Gastroesophageal sphincter (tissue), 4 donors: ENCODE measurements at places on chromosomes 6 and 20.
A peak's percentile ranks its signal among the peaks of the same experiment; 100 is the strongest.

- H3K27me3 ChIP-seq: no peaks in the 10 kb centered on the region
- no peak overlapping the region for H3K4me3 ChIP-seq
- no peaks in the 10 kb centered on the region for H3K4me1 ChIP-seq
- peak overlapping the region; percentile 49 for H3K27ac ChIP-seq
- no peak for ATAC-seq
Measured at GRCh38 chr20:43755851-43756250, 29.0 kb upstream of the GTSF1L start.

DNA sequence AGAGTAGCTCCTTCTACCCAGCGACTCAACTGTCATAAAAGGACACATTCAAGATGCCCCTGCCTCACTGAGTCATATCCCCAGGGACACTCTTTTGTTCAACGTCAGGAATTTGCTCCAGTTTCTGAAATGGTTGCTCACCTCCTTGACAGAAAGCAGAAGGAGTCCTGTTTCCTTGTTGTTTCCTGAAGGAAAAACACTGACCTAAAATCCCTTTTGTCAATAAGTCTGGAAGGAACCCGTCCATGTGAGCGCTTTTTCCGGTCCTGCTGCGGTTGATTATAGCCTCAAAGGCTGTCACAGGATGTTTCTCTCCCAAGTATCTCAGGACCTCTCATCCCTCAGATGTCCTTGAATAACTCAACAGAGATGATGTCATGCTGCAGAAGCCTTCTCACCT, 113.6 kb upstream of the PLEKHG1 start:
- H3K27me3 ChIP-seq: no peaks in the 10 kb centered on the region
- no peak for ATAC-seq
- no peaks in the 10 kb centered on the region for H3K36me3 ChIP-seq
- no peaks in the 10 kb centered on the region for H3K4me1 ChIP-seq
- no peak overlapping the region for H3K4me3 ChIP-seq
- H3K27ac ChIP-seq: no peak overlapping the region

GRCh38 chr6:34239500-34239825, 2.8 kb downstream of the HMGA1 start:
- peaks cover 44% of the 10 kb centered on the region for H3K4me1 ChIP-seq
- no peak overlapping the region for H3K27ac ChIP-seq
- H3K36me3 ChIP-seq: no peaks in the 10 kb centered on the region
- no peak overlapping the region for H3K4me3 ChIP-seq
- no peaks in the 10 kb centered on the region for H3K27me3 ChIP-seq

- peaks cover 60% of the 10 kb centered on the region for H3K27me3 ChIP-seq
- no peak for ATAC-seq
- no peaks in the 10 kb centered on the region for H3K36me3 ChIP-seq
- peak overlapping the region; percentile 39 for H3K4me3 ChIP-seq
- no peak overlapping the region for H3K27ac ChIP-seq
Measured at GRCh38 chr6:117908246-117909068, 1.4 kb downstream of the SLC35F1 start.

GRCh38 chr20:58433759-58434158, 44.7 kb downstream of the VAPB start:
- peak; percentile 40 for ATAC-seq
- H3K36me3 ChIP-seq: peaks cover 12% of the 10 kb centered on the region

DNA sequence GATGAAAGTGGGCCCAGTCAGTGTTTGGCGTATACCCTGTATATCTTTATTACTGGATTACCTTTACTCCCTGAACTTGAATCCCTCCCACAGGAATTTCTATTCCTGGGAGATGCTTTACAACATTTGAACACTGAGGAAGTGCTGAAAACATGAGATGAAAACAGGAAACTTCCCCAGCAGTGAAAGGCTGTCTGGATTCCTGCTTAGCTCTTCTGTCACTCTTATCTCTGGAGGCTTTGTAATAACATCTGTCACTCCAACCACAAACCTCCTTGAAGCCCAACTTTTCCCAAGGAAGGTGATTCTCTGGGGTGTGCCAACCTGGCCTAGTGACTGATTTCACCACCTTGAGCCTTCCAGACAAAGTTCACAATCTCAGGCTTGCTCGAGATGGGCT, 264.5 kb upstream of the BMP2 start:
- H3K27ac ChIP-seq: no peak overlapping the region
- H3K4me3 ChIP-seq: no peak overlapping the region
- no peak for ATAC-seq
- no peaks in the 10 kb centered on the region for H3K36me3 ChIP-seq

DNA sequence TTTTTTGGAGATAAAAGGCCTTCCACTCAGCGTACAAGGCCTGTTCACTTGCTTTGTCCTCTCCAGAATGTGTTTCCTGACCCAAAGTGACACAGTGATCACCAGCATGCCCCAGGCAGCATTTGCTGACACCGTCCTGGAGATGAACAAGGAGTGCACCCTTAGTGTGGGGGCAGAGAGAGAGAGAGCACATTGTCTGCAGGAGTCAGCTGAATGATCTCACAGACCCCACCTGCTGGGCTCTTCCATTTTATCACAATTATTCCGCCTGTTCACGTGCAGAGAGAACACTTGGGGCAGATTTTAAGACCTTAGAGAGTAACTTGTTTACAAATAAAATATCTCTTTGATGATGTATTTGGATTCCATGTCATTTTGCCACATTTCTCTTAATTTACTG, 22.4 kb upstream of the MAS1L start:
- no peak for ATAC-seq
- H3K4me3 ChIP-seq: no peak overlapping the region
- H3K4me1 ChIP-seq: no peaks in the 10 kb centered on the region
- no peaks in the 10 kb centered on the region for H3K36me3 ChIP-seq
- H3K27me3 ChIP-seq: no peaks in the 10 kb centered on the region
- no peak overlapping the region for H3K27ac ChIP-seq

DNA sequence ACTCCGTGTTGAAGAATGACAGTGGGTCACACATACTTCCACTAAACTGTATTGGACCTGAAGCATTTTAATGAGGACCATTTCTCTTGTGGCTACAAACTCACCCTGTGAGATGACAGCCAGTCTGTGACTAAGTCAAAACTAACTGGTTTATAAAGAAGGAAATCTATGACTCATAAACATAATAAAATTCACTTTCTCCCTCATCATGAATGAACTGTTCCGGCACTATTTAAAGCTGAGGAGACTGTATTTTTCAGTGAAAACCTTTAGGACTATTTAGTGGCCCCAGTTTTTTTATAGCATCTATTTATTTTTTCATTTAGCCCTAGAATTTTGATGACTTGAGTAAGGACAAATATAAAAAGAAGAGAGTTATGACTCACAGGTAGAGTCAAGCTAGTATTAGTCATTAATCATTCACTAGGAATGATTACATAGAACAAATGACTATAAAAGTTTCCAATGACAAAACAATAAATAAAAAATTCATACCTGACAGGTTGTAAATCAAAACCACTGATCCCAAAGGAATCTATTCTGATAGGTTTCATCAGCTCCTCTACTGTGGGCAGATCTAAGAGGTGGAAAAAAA, 34.2 kb downstream of the CEP162 start:
- no peaks in the 10 kb centered on the region for H3K27me3 ChIP-seq
- no peak overlapping the region for H3K4me3 ChIP-seq
- H3K27ac ChIP-seq: no peak overlapping the region

DNA sequence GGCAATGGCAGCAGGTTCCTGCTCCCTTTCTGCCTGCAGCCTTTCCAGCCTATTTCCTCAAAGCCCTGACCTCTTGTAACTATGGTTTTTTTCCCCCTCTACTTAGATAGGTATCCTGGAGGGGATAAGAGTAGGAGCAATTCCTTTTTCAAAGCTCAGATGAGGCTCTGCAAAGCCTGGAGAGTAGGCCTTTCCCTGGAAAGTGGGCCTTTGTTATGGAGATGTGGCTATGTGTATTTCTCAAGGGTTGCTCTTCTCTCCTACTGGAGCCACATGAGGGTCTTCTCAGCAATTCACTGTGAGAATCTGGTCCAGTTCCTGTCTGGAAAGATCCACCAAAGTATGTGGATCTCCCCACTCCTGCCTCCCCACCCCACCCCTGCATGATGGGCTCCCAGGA, 96.0 kb downstream of the DTD1 start:
- no peaks in the 10 kb centered on the region for H3K36me3 ChIP-seq
- H3K27me3 ChIP-seq: no peaks in the 10 kb centered on the region
- H3K27ac ChIP-seq: no peak overlapping the region
- no peaks in the 10 kb centered on the region for H3K4me1 ChIP-seq
